Stimulated activated CD8-positive, alpha-beta memory T cell treated with anti-CD3 and anti-CD28 coated beads, Interleukin-12 subunit alpha, Interleukin-12 subunit beta, amount 100 ng/mL, for 1 hour (primary cell): ENCODE measurements at places on chromosomes 5 and 9.

- DNase-seq = peak; percentile 15
Measured at GRCh38 chr9:76456202-76456926, 2.6 kb upstream of the GCNT1 start.

DNA sequence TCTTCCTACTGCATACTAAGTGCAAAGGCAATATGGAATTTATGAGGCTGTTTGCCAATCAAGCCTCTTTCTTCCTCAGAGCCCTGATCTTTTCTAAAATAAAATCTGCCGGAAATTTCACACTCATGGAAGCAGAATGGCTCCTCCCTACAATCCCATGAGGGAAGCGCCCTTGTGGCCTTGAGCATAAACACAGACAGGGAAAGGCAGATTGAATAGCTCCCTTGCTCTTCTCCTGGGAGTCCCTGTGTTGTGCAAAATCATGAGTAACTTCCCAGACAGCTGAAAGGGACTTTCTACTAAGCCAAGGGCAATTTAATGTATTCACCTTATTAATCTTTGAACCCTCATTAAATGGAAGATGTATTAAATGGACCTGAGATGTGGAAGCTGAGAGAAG lies 226.1 kb upstream of the PIK3R1 start:
- no peak for DNase-seq

DNA sequence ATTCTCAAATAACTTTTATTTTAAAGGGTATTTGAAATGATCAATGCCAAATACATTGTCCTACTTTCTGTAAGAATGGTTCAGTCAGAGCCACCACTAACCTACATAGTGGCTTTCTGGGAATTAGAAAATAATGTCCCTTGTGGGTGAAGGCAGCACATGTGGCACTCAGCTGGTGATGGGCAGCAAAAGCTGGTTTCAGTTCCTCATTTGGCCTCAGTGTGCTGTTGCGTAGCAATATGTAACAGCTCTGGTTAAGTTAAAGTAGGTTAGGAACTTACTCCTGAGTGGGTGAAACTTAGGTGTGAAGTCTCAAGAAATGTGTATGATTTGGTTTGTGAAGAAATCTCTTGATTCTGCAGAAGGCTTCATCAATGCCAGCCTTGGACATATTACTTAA lies 99.6 kb upstream of the SPEF2 start:
- no peak for DNase-seq

DNA sequence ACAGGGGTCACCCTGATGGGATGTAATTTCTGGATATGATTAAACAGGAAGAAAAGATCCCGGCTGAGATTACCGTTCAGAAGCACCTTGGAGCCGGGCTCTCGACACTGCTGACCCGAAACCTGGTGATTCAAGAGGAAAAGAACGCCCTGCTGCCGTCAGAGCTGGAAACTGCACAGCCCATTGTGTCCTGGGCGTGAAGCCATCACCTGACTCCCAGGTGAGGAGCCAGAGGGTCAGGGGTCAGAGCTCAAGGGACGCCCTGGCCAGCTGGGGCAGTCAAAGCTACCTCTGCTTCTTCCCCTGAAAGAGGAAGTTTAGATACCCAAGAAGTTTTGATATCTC lies 17.8 kb upstream of the SLC12A7 start:
- no peak for DNase-seq

GRCh38 chr5:132243366-132243977 lies 14.0 kb upstream of the PDLIM4 start:
- DNase-seq = no peak
